ENCODE measurements at places on chromosomes 4 and X.

DNA sequence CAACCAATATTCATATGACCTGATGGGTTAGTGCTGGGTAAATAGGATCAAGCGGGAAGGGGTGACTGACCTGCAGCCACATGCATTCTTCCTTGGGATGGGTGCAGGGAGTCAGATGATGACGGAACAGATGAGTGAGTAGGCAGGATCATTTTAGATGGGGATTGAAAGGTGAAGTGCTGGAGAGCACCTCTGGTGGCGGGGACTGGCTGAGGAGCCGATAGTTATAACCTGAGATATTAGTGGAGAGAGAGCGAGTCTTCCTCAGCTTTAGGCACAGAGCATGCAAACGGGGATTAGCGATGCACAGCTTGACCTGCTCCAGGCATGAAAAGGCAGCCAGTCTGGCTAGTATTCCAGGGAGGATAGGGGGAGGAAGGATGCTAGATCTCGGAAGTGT is 99.1 kb downstream of the AFF1 start:
- no peak for DNase-seq

GRCh38 chr4:149801416-149801815 is 14.2 kb downstream of the IQCM start:
- no peak for DNase-seq

DNA sequence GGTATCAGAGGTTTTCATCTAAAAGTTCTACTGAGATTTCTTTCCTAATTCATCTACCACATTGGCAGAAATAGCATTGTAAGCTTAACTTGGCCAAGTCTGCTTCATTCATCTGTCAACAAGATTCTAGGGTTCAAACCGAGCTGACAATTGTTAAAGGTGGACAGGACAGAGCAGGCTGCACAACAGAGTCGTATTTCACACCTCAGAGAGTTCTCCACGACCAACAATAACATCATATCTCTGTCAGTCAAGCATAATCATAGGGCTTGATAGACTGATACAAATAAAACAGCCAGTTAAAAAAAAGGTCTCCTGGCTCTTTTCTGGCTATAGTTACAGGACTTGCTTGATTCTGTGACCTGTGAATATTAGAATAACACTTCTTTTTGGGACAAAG is 259.2 kb downstream of the COL25A1 start:
- no peak for DNase-seq

GRCh38 chr4:77188498-77189220 is 31.7 kb downstream of the CCNG2 start:
- DNase-seq: no peak

DNA sequence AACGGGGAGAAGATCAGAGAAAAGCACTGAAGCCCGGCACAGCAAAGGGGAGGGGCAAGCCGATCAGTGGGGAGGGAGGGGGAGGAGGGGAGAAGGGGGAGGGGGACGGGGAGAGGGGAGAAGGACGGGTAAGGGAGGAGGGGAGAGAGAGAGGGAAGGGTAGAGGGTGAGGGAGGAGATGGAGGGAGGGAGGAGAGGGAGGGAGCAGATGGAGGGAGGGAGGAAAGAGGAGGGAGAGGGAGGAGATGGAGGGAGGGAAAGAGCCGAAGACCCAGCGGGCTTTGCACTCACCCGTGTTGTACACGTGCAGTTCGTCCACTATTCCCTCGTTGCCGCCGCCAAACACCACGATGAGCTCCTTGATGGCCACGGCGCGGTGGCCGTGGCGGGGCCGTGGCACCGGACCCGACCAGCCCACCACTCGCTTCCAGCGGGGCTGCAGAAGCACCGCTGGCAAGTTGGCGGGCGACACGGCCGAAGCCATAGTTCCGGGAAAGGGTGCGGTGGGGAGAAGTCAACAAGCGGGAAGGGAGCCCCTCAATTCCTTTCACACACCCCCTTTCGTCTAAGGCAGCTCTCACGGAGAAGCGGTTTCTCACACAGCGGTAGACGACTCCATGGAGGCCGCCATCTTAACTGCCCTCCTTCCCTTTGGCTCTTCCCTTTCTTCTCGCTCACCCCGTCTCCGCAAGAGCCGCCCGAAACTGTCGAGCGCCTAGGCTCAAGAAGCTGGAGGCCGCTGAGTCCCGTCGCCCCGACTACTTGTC is 1.1 kb downstream of the HCFC1 start:
- DNase-seq: peak; percentile 64

- DNase-seq: no peak
Observed at GRCh38 chr4:10963958-10964703, 279.6 kb upstream of the CLNK start.

GRCh38 chrX:100409610-100410590 is at the start of gene PCDH19:
PCDH19 (minus strand) TSS chrX:100410273; CDS start chrX:100408597, 1,676 bp downstream.
- DNase-seq: peak; percentile 76

GRCh38 chr4:93894995-93895394 is 66.4 kb downstream of the ATOH1 start:
- no peak for DNase-seq

GRCh38 chr4:116110713-116111112 is 974.7 kb downstream of the TRAM1L1 start:
- DNase-seq: no peak

- no peak for DNase-seq
Observed at GRCh38 chrX:118560489-118560888, 64.9 kb downstream of the DOCK11 start.

DNA sequence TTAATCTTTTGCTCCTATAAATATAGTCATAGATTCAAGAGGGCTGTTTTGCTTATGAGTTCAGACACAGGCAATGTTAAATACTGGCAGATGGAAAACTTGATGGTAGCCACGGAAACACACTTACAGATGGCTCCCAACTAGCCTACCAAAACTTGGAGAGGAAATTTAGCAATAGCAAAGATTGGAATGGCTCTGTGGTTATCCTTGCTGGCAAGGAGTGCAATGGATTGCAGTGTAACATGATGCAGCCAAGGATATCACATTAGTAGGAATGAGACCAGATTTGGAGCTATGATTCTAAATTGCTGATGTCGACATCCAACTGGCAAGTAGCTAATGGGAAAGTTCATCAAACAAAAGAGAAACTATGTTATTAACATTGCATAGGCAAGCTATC is 791.0 kb upstream of the DIAPH2 start:
- DNase-seq: no peak

- no peak for DNase-seq
Observed at GRCh38 chrX:39618178-39618577, 479.6 kb downstream of the BCOR start.

GRCh38 chr4:74379912-74380311 is 15.0 kb downstream of the EREG start:
- no peak for DNase-seq

DNA sequence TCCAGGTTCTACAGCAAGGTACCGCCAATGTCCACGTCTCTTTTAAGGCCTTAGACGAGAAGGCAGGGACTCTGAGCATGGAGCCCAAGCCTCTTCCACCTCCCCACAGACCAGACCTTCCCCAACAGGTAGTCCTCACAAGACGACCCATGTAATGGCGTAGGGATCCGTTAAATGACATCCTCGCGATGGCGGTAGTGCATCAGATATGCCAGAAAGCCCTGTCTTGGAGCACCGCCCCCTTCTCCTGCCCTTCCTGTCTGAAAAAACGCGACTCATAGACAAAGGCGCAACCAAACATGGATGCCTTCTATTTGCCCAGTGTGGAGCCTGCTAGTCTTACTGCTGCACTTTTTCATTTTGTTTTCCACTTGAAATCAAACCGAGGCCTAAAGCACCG is 185.4 kb downstream of the OR13H1 start:
- DNase-seq: no peak

DNA sequence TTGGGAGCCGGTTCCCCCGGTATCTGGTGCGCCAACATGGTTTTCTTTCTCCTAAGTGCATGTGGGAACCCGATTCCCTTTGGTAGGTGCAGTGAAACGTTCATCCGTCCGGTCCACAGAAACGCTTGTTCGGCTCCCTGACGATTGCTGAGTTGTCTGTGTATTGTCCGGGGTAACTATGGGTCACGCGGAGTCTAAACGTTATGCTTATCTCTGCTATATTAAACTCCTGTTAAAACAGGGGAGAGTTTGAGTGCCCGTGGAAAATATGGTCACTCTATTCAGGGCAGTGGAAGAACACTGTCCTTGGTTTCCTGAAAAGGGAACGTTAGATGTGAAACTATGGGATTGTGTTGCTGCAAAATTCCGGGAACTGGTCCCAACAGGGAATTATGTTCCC is 32.4 kb upstream of the MGST2 start:
- peak; percentile 32 for DNase-seq

DNA sequence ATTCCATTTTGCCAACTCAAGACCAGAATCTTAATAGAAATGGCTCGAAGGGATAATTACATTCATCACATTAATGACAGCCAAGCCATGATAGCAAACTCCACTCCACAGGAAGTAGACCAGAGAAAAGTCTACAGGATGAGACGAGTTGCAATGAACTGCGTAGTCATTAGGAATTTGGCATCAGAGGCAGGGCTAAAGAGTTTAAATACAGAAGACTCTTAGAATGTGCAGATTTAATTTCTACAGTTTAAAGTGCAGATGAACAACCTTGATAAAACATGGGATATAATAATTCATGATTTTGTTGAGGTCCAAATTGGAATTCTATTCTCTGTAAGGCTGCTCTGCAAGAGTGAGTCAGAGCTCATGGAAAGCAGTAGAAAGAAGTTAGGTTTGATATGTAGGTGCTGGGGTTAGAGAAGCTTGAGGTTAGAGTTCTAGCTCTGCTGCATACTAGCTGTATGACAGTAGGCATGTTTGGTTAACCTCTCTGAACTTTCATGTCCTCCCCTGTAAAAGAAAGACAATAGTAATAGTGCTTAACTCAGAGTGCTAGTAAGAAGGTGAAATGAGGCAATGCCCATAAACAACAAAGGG is 32.2 kb downstream of the LNX1 start:
- no peak for DNase-seq

- DNase-seq: no peak
Observed at GRCh38 chr4:10013722-10014121, 7.6 kb downstream of the SLC2A9 start.

DNA sequence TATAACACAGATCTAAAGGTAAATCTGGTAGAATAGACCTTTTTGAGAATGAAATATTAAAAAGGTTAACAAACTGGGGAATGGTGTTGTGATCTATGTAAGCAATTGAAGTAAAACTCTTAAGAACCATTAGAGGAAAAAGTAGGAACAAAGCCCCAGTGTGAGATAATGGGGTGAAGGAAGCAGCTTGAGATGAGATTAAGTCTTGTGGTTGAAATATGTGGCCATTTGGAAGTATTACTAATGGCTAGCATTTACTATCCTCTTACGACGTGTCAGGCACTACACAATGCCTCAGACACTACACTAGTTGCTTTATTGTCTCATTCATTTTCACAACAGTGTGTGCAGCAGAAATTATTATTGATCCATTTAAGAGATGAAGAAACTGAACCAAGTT is 25.9 kb upstream of the NDNF start:
- no peak for DNase-seq
